ENCODE measurements at places on chromosomes 11 and 22.
A peak's percentile ranks its signal among the peaks of the same experiment; 100 is the strongest.

GRCh38 chr11:84193706-84194105 is 907.5 kb upstream of the CCDC90B start:
- no peak overlapping the region for H3K4me3 ChIP-seq
- no peaks in the 10 kb centered on the region for H3K27me3 ChIP-seq
- no peak overlapping the region for H3K27ac ChIP-seq
- DNase-seq = no peak

- no peak overlapping the region for H3K4me3 ChIP-seq
- no peak overlapping the region for H3K27ac ChIP-seq
- H3K27me3 ChIP-seq = no peaks in the 10 kb centered on the region
- no peak for DNase-seq
- H3K36me3 ChIP-seq = peaks cover 15% of the 10 kb centered on the region
Measured at GRCh38 chr11:7596975-7597391, 76.3 kb downstream of the CYB5R2 start.

DNA sequence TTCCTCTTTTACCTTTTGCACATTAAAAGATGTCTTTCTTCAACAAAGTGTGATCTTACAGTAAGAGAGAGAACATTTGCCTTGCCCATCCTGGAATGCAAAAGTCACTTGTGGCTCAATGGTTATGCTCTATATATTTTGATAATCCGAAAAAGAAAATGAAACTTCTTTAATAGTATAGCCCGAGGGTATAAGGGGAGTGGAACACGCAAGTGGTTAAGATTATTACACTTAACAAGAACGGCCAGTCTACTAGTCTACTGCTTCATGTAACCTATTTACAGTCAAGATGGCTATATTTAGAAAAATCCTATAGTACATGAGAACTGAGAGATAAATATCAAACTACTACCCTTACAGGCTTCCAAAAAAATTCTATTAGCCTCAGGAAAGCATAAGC is 86.1 kb downstream of the CADM1 start:
- H3K27ac ChIP-seq = no peak overlapping the region
- H3K27me3 ChIP-seq = no peaks in the 10 kb centered on the region
- DNase-seq = no peak
- peaks cover 25% of the 10 kb centered on the region for H3K4me1 ChIP-seq
- no peaks in the 10 kb centered on the region for H3K36me3 ChIP-seq

- peak overlapping the region; percentile 98 for H3K27ac ChIP-seq
- DNase-seq = no peak
- H3K36me3 ChIP-seq = peaks cover 27% of the 10 kb centered on the region
- H3K4me1 ChIP-seq = peaks cover 91% of the 10 kb centered on the region
- H3K4me3 ChIP-seq = peak overlapping the region; percentile 97
Measured at GRCh38 chr22:41470886-41471285, 2.0 kb downstream of the ACO2 start.

DNA sequence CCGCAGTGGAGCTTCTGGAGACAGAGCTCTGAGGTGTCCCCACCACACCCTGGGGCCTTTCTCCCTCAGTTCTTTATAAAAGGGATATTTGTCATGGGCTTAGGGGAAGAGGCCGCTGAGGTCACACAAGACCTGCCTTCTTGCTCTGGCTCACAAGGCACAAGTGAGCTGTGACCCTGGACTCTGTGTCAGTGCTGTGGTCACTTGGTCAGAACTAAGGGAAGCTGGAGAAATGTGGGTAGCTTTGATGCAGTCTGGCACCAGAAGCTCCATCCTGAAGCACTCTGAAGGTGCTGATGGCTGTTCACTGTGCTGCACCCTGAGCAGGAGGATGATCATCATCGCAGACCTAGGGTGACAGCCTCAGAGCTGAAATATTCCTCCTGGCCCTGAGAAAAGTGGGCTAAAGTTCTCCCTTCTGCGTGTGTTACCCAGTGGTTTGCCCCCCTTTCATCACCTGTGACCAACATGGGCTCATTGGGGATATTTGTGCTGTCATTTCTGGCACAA is 28.1 kb upstream of the VPREB1 start:
- H3K27me3 ChIP-seq = peaks cover 56% of the 10 kb centered on the region
- H3K4me3 ChIP-seq = no peak overlapping the region
- no peaks in the 10 kb centered on the region for H3K4me1 ChIP-seq
- no peak for DNase-seq
- H3K27ac ChIP-seq = no peak overlapping the region

GRCh38 chr22:37233751-37234631 is 10.1 kb downstream of the RAC2 start:
- no peaks in the 10 kb centered on the region for H3K4me1 ChIP-seq
- H3K36me3 ChIP-seq = no peaks in the 10 kb centered on the region
- H3K4me3 ChIP-seq = no peak overlapping the region

DNA sequence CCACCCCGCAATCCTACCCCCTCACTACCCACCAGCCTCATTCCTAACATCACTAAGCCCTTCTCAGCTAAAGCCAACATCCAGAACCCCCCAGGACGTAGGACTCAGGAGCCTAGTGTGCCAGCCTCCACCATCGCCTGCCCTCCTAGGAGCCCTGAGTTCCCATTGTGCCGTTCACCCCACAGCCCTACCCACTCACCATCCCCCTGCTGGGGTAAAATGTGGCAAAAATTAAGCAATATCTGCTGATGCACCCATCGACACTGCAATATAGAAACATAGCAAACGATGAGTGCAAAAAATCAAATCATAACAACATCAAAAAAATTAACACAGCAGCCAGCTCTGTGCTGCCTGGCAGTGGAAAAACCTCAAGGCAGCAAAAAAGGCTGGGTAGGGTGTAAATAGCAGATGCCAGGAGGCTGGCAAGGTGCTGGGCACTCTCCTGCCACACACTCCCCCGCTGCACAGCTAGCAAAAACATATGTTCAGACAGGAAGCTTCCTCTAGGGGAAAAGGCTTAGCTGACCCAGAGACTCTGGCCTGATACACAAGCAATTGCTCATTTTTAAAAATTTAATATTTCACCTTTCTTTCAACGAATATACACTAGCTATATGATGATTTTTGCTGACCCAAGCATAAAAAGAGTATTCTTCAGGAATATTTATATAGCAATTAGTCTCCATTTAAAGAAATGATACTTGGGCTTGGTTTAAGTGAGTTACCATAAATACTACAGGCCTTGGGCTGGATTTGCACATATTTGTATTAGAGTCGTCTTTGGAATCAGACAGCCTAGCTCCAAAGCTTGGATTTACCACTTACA is 33.8 kb downstream of the PRDM10 start:
- H3K27ac ChIP-seq = no peak overlapping the region
- no peaks in the 10 kb centered on the region for H3K27me3 ChIP-seq
- DNase-seq = no peak
- H3K36me3 ChIP-seq = no peaks in the 10 kb centered on the region
- no peak overlapping the region for H3K4me3 ChIP-seq

- no peak for DNase-seq
- H3K4me1 ChIP-seq = peaks cover 8% of the 10 kb centered on the region
- no peaks in the 10 kb centered on the region for H3K27me3 ChIP-seq
Measured at GRCh38 chr11:91136631-91137030, 913.8 kb upstream of the CHORDC1 start.

DNA sequence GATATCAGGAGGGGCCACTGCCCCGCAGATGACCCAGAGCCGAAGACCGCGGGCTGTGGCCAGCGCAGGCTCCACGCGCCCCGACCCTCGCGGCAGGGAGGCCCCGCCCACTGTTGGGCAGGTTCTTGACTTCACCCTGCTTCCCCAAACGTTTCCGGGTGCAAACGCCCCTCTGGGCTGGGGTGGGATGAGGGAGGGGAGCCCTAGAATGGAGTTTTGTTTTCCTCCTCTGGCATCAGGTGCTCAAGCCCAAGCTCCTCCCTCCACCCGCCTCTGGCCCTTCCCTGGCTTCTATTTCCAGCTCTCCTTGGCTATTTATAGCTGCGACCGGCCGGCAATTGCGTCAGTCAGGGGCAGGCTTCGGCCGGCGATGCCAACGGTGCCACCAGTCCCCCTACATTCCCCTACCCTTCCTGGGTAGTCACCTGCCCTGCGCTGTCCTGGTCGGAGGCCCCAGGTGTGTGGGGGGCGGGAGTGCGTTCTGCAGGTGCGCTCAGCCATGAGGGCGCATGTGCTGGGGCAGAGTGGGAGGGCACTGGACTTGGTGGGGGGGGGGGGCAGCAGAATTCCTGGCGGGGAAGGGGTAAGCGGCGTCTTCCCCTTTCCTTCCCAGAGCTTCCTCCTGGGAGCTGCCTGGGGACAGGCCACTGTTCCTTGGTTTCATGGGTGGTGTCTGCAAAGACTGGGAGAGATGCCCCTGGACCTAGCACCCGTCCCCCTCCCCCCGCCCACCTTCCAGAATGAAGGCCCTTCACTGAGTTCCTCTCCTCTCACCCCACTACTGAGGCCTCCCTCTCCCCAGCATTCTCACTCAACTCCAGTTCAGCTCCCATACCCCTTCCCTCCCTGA is 23.6 kb downstream of the DUSP8 start:
- peaks cover 43% of the 10 kb centered on the region for H3K27me3 ChIP-seq
- H3K27ac ChIP-seq = peak overlapping the region; percentile 87
- peak; percentile 78 for DNase-seq
- no peaks in the 10 kb centered on the region for H3K36me3 ChIP-seq

DNA sequence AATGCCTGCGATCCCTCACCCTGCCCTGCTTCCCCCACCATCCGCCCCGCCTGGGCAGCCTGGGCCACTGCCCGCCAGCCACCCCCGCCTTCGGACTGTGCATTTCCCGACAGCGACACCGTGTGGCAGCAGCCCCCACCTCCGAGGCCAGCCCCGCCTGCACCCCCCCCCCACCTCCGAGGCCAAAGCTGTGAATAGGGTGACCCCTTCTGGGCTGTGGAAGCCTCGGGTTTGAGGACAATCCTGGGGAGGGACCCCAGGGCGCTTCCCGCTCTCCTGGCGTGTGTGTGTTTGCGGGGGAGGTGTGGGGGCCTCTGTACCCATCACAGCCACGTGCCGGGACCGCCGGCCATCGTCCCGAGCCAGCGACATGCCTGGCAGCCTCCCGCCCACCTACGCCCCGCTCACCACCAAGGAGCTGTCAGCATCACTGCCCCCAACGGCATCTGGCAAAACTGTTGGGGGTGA is 33.8 kb upstream of the PPARA start:
- H3K4me3 ChIP-seq = no peak overlapping the region
- H3K27me3 ChIP-seq = no peaks in the 10 kb centered on the region
- H3K27ac ChIP-seq = peak overlapping the region; percentile 88
- peak; percentile 95 for DNase-seq

DNA sequence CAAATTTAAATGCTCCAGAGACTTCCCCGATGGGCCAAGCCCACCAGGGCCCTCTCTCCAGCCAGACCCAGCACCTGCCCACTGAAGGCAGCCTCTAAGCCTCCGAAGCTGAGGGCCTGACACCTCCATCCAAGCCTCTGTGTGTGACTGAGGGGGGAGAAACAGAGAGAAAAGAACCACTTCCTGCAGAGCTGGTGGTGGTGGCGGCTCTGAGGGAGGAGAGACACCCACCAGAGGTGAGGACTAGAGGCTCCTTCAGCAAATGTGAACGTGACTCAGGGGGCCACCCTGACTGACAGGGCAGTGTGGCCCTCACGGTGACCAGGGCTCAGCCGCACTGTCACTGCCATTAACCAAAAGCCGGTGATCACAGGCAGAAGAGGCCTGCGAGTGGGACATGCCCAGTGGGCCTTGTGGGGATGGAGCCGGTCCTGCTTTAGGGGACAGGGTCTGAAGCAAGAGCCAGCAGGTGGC is 31.0 kb upstream of the CD5 start:
- peaks cover 40% of the 10 kb centered on the region for H3K4me1 ChIP-seq
- DNase-seq = no peak
- no peak overlapping the region for H3K4me3 ChIP-seq
- no peaks in the 10 kb centered on the region for H3K36me3 ChIP-seq

DNA sequence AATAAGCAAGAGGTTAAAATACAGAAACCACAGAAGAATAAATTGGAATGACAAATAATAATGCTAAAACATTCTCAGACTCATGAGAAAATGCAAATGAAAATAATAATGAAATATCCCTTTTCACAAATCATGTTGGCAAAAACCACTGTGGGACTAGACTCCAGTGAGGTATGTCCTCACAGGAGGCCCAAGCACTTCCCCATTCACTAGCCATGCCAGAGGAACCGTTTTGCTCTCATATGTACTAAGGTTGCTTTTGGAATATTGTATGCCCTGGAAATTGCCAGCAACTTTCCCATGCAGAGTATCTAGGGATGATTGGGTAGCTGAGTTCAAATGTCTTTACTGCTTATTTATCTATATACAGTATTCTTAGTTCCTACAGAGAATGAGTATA is 106.2 kb upstream of the CHORDC1 start:
- H3K27me3 ChIP-seq = no peaks in the 10 kb centered on the region
- H3K4me1 ChIP-seq = no peaks in the 10 kb centered on the region
- H3K27ac ChIP-seq = no peak overlapping the region
- no peak for DNase-seq
- no peaks in the 10 kb centered on the region for H3K36me3 ChIP-seq

GRCh38 chr22:43207849-43208702 is 21.1 kb upstream of the TTLL12 start:
- DNase-seq = no peak
- H3K27ac ChIP-seq = no peak overlapping the region
- H3K27me3 ChIP-seq = peaks cover 8% of the 10 kb centered on the region
- H3K4me3 ChIP-seq = no peak overlapping the region
- H3K36me3 ChIP-seq = no peaks in the 10 kb centered on the region

DNA sequence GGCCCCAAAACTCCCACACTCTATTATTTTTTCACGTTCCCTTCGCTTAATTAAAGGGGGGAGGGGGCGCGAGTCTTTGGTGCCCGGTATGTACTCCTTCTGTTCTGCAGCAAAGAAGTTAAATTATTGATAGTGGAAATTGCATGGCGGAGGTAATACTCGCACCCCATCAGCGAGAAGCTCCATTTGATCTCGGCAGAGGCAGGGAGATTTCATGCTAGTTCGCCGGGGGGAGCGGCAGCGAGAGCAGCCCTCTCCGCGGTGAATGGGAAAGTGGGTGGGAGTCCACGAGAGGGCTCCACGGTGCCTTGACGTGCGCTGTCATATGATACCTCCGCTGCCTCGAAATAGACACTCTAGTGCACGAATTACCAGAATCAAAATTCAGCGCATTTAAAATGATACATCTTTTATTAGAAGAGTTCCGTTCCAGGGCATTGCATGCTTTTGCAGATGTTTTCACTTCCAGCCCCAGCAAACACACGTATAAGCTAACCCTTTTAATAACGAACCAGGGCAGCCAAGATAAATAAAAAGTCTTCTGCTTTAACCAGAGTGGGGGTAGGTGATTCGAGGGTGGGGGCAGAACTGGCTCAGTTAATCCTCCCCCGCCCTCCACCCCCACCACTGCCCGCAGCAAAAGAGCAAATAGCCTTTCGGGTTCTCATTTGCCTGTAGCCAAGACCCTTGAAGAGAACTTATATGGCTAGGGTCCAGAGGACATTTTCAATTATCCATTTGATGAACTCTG is 1.3 kb upstream of the BDNF start:
- DNase-seq = peak; percentile 41
- H3K36me3 ChIP-seq = no peaks in the 10 kb centered on the region
- no peak overlapping the region for H3K27ac ChIP-seq
- peak overlapping the region; percentile 75 for H3K4me3 ChIP-seq

DNA sequence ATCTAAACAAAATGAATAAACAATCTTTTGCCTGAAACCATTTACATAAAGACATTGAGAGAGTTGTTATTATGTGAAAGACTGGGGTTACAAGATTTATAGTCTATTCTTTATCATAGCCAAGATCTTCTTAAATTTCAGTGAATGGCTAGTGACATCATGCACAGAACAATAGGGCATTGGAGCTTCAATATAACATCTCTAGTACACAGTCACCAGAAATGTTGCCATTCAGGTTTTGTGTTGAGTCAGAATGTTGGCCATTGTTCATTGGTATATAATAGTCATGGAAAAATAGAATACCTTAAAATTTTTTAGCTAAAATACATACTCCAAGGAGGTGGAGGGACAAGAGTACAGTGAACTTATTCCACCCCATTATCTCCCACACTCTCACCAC is 44.3 kb downstream of the SLC5A12 start:
- H3K27me3 ChIP-seq = no peaks in the 10 kb centered on the region
- DNase-seq = no peak
- H3K27ac ChIP-seq = no peak overlapping the region
- no peaks in the 10 kb centered on the region for H3K36me3 ChIP-seq
- no peak overlapping the region for H3K4me3 ChIP-seq
- no peaks in the 10 kb centered on the region for H3K4me1 ChIP-seq
